Activated T-cell treated with anti-CD3 and anti-CD28 coated beads for 4 hours (primary cell): ENCODE measurements at places on chromosomes 2 and 18.

GRCh38 chr18:62751341-62751821 is 36.0 kb downstream of the PHLPP1 start:
- DNase-seq, result no peak

- DNase-seq, result no peak
These were observed 249.4 kb upstream of the FAM98A start for GRCh38 chr2:33848486-33848885.

GRCh38 chr2:7785700-7786099 is 868.5 kb downstream of the RNF144A start:
- DNase-seq, result no peak

DNA sequence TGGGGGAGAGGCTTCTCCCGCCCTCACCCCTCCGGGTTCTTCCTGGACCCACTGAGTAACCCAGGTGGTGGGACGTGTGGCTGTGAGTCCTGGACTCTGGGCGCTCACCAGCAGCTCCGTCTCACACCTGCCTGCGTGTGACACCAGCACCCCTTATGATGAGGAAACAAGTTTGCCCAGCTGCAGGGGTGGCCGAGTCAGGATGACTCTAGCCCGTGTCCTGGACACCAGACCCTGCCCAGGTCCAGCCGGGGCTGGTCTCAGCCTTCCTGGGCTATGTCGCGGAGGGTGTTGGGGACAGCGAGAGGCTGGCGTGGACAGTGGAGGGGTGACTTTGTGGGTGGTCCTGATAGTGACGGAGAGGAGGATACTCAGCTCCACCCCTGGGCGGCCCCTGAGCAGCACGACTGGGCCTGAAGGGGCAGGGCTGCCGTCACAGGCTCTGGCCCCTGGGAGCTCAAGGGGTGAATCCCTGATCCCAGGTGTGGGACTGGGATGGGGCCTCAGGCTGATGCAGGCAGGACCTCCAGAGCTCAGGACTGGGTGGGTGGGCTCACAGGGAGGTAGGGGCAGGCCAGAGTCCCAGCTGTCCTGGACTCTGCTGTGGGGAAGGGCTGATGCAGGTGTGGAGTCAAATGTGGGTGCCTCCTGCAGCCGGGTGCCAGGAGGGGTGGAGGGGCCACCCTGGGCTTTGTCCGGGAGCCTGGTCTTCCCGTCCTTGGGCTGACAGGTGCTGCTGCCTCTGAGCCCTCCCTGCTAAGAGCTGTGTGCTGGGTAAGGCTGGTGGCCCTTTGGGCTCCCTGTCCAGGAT is 3.7 kb downstream of the GPR35 start:
- no peak for DNase-seq

GRCh38 chr2:64225491-64225890 is 81.3 kb upstream of the PELI1 start:
- DNase-seq, result no peak

GRCh38 chr2:122955776-122956175 is 1069.3 kb upstream of the CNTNAP5 start:
- DNase-seq, result no peak

- DNase-seq, result no peak
These were observed at the start of gene MC4R for GRCh38 chr18:60372596-60372995. TSS of gene MC4R (minus strand) at chr18:60372775. CDS start at chr18:60372349, 426 bp downstream.

GRCh38 chr2:111042261-111042660 is 78.5 kb upstream of the BCL2L11 start:
- DNase-seq, result no peak

- DNase-seq, result no peak
These were observed 62.9 kb upstream of the CDKL4 start for GRCh38 chr2:39306626-39307025.

DNA sequence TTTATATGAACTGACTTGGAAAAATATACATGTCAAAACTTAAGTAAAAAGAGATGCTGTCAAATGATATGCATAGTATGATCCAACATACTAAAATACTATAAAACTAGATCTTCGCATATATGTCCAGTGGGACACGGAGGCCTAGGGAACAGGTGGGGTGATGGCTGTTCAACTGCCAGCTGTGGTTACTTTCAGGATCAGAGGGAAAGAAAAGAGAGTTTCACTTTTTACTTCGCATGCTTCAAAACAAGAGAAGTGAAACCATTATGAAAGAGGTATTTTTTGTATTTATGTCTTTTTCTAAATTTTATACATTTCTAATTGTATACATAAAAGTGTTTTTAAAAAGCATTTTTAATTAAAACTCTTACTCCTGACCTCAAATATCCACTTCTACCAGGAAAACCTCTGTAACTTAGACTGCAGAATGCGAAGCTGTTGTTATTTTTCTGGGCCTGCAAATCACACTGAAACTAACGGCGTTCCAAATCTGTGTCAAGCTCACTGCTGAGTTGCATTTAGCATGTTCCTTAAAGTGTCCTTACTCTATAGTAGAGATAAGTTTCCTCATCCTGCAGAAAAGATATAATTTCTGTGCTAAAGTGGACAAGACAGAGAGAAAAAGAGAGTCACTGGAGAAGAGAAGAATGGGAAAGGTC is 97.8 kb upstream of the SLC35G4 start:
- DNase-seq, result no peak

- DNase-seq, result no peak
These were observed 385.4 kb upstream of the TMEFF2 start for GRCh38 chr2:192579965-192580700.

GRCh38 chr2:183416753-183417152 is 292.5 kb downstream of the NUP35 start:
- no peak for DNase-seq

- DNase-seq, result no peak
These were observed 596.0 kb downstream of the BCL11A start for GRCh38 chr2:59957504-59957903.

GRCh38 chr2:98472961-98473746 is 28.5 kb downstream of the INPP4A start:
- DNase-seq, result no peak

- DNase-seq, result no peak
These were observed 110.8 kb downstream of the MCFD2 start for GRCh38 chr2:46804794-46805193.

GRCh38 chr2:21042958-21043743 is 722 bp downstream of the APOB start:
- peak; percentile 39 for DNase-seq

GRCh38 chr18:11004951-11005350 is 144.4 kb downstream of the PIEZO2 start:
- DNase-seq, result no peak

GRCh38 chr2:218370410-218371063 is 11.5 kb upstream of the SLC11A1 start:
- no peak for DNase-seq

DNA sequence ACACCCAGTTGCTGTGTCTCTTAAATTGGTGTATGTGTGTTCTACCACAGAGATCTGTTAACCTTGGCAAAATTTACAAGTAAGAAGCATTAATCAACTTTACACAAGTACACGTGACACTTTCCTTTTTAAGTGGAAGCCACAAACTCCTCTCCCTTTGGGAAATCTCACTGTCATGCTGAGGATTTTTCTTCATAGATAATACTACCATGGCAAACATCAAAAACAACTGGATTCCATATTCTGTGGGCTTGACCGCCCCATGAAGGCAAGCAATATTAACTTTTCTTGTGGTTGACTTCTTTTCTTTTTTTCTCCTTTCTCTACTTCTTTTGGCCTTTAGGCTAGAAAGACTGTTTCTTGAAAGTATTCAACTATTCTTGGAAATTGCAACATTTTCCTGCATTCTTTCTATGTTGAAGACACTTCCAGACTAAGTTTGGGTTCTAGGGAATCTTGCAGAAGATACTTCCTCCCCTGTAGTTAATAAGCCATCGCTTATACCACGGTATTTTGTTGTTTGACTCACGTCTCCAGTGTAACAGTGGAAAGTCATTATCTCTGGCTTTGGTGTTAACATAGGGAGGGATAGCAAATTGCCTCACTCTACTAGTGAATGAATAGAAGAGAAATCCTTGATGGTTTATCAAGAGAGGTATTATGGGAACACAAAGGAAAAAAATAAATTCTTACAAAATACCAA is 79.5 kb downstream of the SLC8A1 start:
- no peak for DNase-seq

DNA sequence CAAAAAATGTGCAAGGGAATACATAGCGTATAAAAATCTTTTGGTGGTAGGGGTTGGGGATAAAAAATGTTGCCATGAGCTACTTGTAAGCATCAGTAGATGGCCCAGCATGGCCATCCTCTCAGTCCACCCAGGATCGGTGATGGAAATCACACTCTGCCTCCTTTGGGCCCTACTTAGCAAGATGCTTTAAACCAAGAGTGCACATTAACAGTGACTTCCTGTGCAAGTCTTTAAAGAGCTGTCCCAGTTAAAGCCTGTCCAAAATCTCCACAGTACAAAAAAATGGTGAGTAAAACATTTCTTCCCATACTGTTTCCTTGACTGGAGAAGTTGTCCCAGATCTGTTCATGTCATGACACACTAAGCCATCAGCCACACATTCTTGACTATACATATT is 18.0 kb downstream of the ANKRD44 start:
- DNase-seq, result no peak

- DNase-seq, result no peak
These were observed 29.7 kb upstream of the ALLC start for GRCh38 chr2:3628241-3628679.

DNA sequence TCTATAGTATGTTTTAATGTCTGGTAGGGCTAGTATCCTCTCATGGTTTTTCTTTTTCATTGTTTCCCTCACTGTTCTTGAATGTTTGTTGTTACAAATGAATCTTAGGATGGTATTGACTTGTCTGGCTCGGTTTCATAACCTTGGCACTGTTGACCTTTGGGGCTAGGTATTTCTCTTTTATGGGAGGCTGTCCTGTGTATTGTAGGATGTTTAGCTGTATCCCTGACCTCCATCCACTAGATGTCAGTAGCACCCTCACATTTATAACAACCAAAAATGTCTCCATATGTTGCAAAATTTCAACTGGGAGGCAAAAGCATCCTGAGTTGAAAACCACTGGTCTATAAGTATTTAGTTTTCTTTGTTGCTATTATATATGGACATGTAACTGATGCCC is 7.0 kb upstream of the AOX1 start:
- DNase-seq, result no peak

DNA sequence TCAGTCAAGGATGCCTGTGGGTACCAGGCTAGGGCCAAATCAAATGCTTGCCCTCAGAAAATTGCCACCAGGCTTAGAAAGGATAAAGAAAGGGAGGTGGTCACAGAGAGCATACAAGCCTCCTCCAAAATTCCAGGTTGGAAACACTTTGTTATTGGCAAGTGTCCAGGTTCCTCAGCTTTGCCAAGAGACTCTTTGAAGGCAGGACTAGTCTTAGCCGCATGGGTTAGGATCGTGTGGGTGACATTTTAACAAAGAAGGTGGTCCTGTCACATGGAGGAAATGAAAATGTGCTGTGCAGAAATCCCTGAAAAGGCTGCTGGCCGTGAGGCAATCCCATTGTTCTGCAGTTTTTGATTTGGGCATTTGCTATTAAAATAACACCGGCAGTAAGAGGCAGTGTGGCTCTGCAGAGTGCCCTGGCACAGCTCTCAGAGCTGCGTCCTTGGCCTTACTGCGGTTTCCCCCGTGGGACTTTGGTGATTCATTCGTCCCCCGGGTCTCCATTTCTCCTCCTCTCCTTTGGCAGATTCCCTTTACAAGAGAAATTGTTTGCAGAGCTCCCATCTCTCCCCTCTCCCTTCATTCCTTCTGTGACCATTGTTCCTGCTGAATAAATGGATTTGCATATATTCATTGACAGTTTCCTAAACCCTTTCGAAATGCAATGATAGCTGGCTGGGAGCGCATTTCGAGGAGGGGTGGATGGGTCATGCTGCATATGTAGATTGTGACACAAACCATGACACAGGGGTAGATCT is 187.3 kb downstream of the VAPA start:
- DNase-seq, result no peak

GRCh38 chr2:118784860-118785259 is 62.6 kb downstream of the EN1 start:
- DNase-seq, result no peak

DNA sequence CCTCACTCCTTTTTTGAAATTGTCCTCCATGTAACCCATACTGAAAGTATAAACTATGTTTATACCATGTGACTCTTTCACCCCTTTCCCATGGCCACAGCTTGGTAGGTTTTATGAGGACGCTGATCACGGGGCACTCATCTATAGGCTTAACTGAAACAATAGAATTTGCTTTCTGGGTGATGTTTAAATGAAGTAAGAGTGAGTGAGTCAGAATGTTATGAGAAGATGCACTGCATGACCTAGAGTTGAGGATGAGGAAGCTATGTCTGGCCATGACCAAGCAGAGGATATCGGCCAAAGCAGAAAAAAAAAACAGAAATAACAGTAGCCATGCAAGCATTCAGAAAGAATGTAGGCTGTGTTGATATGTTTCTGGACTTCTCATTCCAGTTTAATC is 34.9 kb downstream of the SCN1A start:
- DNase-seq, result no peak

DNA sequence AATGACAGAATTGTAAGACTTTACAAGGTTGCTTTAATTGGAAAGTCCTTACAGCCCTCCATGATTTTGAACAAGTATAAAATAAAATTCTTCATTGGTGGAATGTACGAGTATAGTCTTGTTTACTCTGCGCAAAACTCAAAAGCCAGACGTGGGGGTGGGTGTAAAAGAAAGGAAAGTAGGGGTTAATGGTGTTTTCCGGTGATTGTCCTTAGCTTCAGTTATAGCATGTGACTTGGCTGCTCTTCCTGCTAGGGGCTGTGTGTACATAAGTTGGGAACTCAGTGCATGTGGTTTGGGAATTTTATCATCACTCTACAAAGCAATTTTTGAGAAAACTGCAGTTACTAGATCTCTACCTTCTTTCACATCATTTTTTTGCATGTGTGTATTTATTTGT is 82.4 kb upstream of the CAVIN2 start:
- no peak for DNase-seq

GRCh38 chr2:158599609-158600008 is 142.9 kb downstream of the PKP4 start:
- no peak for DNase-seq

DNA sequence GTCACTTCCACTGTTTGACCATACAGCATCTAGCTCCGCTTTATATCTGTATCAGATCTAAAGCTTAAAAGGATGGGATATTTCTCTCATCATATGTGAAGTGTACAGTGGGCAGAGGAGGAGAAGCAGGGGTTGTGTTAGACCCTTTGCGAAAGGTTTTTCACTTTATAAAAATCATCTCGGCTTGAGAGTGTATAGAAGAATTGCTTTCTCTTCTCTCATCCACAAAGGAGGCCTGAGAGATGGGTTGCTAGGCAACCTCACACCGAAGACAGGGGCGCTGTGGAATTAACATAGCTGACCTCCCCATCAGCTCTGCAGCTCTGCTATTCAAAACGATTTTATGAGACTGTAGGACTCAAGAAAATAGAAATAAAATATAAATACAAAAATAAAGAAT is 70.2 kb upstream of the GALNT3 start:
- DNase-seq, result no peak

DNA sequence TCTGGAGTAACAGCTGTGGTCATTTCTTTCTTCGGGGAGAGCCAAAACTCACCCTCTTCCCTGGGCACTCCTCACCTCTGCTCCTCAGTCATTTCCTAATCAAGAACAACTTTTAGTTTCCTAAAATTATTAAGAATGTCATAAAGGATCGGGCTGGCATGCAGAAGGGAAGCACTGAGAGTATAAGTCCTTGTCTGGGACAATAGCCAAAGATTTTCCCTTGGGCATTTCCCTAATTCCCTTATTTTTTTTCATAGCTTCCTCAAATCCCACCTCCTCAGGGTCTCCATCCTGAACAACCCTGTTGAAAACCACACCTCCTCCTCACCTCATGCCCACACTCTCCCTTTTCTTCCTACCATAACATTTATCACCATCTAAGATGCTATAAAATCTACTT is 115.0 kb downstream of the MREG start:
- no peak for DNase-seq
